ENCODE measurements at places on chromosomes 11 and 22. TPM values are rescaled to one million over a fixed set of nuclear protein-coding genes. Genes with fewer than 3 reads are reported as not detected.
A peak's percentile ranks its signal among the peaks of the same experiment; 100 is the strongest.

Gene ACRV1
- not detected for total RNA-seq

DNA sequence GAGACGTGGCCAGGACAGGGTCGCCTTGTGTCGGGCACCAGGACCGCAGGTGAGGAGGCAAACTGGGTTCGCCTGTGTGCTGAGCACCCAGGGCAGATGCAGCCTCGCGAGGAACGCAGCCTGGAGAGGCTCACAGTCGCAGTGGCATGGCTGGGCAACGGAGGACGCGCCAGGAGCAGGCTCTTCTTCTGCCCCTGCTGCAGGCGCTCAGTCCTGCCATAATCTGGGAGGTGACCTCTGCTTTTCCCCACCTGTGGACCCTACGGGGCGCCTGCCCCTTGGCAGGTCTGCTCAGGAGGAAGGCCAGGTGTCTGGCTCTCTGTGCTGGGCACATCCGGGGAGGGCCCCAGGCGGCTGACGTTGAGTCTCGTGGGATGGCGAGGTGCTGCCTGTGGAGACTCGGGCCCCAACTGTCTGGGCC lies 1136.2 kb downstream of the BRD1 start:
- no peak for DNase-seq

- no peak for DNase-seq
These were observed 502.1 kb downstream of the MN1 start for GRCh38 chr22:27299181-27300085.

DNA sequence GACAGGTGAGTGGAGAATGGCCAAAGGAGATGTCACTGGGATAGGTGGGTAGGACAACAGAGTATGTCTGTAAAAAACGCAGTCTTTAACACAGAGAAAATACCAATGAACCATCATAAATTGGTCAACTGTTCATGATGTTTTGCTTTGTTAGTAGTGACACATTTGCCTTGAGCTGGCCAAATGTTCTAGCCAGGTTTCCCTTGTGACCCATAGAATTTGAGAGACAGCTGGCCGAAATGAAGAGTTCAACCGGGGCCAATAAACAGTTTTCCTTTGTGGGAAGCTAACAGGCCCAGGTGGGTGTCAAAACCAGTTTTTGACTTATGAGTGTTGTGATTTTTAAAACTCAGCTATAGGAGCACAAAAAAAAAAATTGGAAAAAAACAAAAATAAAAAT lies 116.6 kb upstream of the BID start:
- no peak for DNase-seq

Gene XRRA1
- 23.4 TPM for total RNA-seq

GRCh38 chr11:119864836-119865235 lies 135.8 kb upstream of the NECTIN1 start:
- DNase-seq: no peak

- no peak for DNase-seq
These were observed at the start of gene MFRP for GRCh38 chr11:119346605-119347004. Gene MFRP (minus strand): TSS chr11:119346705. CDS start chr11:119346513, 192 bp downstream.

Gene PARVG
- 23.0 TPM for total RNA-seq

- no peak for DNase-seq
These were observed 75.8 kb downstream of the CD44 start for GRCh38 chr11:35214792-35215193.

GRCh38 chr11:65491163-65491465 lies 7.7 kb upstream of the MALAT1 start:
- no peak for DNase-seq

DNA sequence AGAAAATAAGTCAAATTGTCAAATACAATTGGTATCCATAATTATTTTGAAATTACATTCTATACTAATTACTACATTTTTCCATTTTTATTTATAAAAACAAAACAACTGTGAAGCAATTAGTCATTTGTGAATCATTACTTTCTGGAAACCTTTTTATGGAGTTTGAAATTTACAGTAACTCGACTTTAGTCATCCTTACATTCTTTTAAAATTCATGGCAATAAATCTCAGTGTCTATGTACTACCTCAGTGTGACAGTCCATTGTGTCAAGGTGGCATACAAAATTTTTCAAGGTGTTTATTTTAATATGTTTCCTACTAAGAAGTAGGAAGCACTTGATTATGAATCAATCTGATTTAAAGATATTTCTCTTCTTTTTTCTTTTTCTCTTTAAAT lies 1949.4 kb upstream of the RAG2 start:
- DNase-seq: no peak

DNA sequence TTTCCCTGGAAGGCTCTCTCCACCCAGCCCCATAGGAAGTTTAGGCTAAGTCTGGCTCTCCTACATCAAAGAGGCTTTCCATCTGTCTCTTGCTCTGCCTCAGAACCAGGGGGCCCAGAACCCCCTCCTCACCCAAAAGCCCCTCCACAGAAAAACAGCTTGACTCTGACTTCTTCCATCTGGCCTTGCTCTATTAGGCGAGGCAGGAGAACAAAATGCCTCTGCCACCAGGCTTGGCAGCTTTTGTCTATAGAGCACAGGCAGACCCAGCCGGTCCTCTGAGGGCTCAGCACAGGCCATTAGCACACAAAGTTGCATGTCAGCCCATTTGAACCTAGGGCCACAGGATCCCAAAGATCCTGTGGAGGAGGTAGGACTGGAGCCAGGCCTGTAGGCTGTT lies 75.7 kb upstream of the SUSD2 start:
- DNase-seq: no peak

- peak; percentile 92 for DNase-seq
These were observed 5.7 kb upstream of the ACAT1 start for GRCh38 chr11:108115500-108116140.

DNA sequence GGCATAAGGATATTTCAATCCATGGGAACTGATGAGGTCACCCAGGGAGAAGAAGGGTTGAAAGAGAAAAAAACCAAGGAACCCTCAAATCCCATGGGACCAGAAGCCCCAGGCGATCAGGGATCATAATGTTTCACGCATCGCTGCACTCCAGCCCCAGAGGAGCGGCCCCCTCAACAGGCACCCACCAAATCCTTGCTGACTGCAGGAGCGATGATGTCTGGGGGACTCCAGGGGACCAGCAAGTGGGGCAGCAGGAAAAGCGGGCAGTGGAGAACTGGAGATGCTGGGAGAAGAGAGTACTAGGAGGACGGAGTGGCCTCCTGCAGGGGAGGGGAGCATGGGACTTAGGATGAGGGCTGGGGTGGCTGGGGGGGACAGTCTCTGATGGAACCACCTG lies 47.7 kb upstream of the LINC01488 start:
- no peak for DNase-seq

Measured in mesenteric fat pad (tissue), 1 donor.